ENCODE measurements at places on chromosomes 11 and 22.
A peak's percentile ranks its signal among the peaks of the same experiment; 100 is the strongest.

DNA sequence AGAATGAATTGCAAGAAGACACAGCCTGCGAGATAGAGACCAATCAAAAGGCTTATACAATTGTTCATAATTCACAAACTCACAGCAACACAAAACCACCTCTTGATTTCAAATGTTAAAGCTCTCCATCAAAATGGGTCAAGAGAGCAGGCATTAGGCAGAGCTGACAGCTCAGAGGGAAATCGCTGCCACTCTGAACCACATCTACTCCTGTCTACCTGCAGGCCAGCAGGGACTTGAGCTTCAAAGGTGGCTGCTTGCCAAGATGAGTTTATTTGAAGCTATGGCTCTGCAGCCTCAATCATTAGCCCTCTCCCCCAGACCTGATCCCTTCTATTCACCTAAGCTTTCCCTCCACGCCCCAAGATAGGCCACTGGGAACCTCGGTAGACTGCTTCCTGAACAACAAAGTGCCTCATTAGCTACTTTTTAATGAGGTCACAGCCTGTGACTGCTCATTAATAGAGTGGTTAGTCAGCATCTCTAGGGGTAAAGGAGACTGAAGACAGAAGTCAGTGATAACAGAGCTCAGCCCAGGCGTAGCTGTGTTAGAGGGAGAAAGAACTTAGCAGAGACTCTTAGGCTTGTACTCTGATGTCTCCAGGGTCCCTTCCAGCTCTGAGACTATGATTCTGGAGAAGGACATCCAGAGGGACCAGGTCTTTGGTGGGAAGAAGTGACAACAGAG lies 21.2 kb upstream of the OR10A5 start:
- DNase-seq: no peak

GRCh38 chr22:35892192-35892591 lies 136.4 kb downstream of the RBFOX2 start:
- no peak for DNase-seq

DNA sequence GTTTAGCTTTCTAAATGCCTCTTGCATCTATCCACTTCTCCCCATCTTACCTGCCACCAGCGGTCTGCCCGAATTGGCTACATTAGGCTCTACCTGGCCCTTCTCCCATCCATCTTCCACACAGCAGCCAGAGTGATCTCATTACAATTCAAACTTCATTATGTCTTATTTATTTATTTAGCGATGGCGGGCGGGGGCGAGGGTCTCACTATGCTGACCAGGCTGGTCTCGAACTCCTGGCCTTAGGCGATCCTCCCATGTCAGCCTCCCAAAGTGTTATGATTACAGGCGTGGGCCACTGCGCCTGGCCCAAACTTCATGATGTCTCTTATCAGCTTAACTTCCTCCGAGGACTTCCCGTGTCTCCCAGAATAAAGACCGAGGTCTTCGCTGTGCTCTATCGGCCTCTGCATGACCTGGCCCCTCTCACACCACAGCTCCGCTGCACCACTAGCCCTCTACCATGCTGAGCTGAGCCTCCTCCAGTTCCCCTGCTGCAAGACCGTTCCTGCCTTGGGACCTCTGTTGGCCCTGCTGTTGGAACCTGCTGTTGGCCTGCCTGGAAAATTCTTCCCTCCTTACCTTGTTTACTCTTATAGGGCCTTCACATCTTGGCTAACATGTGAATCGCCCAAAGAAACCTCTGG lies 870 bp upstream of the CTTN start:
- no peak for DNase-seq

- no peak for DNase-seq
These were observed at the start of gene ANO1 for GRCh38 chr11:70078095-70078780. Gene ANO1, plus strand, starts transcription at chr11:70078317. Its CDS starts 290 bp downstream, at chr11:70078607.

- DNase-seq: no peak
These were observed 14.8 kb downstream of the SLCO2B1 start for GRCh38 chr11:75165721-75166120.

GRCh38 chr11:17548444-17548843 lies 1.4 kb downstream of the OTOG start:
- DNase-seq: no peak

DNA sequence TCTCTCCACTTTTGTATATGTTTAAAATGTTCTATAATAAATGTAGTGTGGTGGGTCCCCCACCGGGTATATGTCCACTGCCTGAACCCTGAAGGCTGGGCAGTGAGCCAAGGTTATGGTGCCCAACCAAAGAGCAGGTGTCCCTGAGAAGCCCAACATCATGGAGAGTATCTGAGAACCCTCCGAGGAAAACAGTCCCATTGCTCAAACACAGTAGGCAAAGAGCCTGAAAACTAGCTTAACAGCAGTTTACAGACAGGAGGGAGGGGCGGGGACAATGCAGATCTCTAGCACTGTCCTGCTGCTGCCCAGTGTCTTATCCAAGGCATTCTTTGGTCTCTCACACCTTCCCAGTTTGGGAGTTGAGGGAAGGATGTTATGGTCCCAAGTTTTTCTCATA lies 91.0 kb downstream of the TMPRSS5 start:
- DNase-seq: no peak

DNA sequence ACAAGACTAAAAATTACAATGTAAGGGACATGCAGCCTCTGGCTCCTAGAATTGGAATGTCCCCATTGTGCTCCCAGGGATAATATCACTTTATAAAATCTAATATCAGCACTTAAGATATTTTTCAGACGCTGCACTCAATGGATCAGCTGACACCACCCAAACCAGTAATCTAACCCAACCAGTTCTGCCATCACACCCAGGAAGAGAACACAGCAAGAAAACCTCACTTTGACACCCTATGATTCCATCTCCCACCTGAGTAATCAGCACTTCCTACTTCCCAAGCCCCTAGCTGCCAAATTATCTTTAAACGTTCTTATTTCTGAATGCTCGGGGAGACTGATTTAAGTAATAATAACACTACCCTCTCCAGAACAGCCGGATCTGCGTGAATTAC lies 2.6 kb downstream of the CASP4 start:
- DNase-seq: no peak

GRCh38 chr11:109547356-109548027 lies 125.5 kb downstream of the C11orf87 start:
- DNase-seq: no peak

DNA sequence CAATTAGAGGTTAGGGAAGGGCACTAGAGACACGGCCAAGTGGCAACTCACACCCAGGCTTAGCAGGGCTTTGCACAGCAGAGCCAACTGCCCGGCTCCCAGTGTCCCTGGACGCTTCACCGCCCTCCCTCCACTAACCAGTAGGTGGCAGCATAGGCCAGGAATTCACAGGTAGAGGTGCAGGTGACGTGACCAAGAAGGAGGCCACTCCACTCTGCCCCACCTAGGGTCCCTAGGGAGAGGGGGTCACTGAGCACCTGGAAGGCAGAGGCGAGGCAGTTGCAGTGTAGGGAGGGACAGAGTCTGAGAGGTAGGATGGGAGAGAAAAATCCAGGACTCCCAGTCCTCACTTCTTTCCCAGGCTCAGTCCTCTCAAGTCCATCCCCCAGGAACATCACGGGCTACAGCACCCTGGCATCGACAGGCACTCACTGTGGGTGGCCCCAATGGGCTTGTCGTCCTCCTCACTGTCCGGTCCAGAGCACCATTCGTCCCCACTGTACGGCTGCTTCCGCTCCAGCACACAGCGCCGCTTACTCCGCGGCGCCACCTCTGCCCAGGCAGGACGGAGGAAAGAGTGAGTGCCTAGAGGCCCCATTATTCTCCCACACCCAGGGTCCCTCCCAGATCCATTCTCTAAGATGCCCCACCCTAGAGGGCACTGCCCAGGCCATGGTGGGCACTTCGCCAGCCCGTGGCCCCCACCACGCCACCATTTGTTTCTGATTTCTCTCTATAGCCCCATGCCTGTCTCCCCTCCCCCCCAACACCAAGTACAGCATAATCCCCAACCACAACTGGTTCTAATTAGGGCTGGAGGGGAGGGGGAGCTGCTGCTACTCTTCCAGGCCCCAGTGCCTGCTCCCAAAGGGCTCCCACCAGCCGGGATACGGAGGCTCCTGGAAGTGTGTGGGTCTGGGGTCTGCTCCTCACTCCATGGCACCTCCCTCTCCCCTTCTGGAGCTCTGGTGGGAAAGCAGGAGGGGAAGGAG lies 18.4 kb downstream of the BCL9L start:
- DNase-seq: peak; percentile 76

- no peak for DNase-seq
These were observed 337.0 kb downstream of the SHANK2 start for GRCh38 chr11:70915158-70915985.

GRCh38 chr22:36862251-36863242 lies 1.7 kb downstream of the NCF4 start:
- no peak for DNase-seq
